ENCODE measurements at places on chromosomes 4 and X.

- no peak for DNase-seq
Measured at GRCh38 chr4:102569200-102569599, 68.0 kb downstream of the NFKB1 start.

- DNase-seq: no peak
Measured at GRCh38 chr4:15151033-15151432, 148.8 kb downstream of the CPEB2 start.

DNA sequence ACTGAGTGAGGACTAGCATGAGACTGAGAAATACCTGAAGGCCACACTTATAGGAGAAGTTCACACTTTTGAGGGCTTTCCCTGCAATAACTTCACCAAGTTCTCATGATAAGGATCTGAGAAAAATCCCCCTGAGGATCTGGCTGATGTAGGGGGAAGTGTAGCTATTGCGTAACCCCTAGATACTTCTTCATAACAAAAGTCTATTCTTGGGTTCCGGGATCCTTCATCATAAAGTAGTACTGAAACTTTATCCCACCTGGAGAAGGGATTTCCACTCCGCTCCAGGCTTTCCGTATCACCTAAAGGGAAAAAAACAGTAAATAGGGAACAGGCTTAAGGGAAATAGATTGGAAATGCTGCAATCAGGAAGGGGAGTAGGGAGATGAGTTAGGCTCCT lies 13.3 kb downstream of the USP27X start:
- DNase-seq: no peak

DNA sequence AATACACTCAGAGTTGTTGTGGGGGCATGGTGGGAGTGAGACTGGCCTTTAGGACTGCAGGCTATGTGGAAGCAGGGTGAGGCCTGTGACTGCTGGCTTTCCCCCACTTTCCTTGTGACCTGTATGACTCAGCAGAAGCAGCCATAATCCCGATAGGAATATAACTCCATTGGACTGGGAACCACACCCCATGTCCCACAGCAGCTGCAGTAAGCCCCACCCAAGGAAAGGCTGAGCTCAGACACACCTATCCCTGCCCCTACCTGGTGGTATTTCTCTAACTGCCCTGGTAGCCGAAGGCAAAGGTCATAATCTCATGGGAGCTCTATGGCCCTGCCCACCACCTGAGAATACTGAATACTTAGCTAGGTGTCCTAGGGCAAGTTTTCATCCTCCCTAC lies 169.3 kb downstream of the GC start:
- no peak for DNase-seq

GRCh38 chr4:1060621-1061020 lies 49.2 kb downstream of the FGFRL1 start:
- DNase-seq: no peak

- no peak for DNase-seq
Measured at GRCh38 chr4:21697583-21697982, 251.0 kb downstream of the KCNIP4 start.

- no peak for DNase-seq
Measured at GRCh38 chr4:73743281-73743680, 2.9 kb downstream of the CXCL8 start.

- no peak for DNase-seq
Measured at GRCh38 chr4:137181293-137181899, 350.9 kb downstream of the PCDH18 start.

DNA sequence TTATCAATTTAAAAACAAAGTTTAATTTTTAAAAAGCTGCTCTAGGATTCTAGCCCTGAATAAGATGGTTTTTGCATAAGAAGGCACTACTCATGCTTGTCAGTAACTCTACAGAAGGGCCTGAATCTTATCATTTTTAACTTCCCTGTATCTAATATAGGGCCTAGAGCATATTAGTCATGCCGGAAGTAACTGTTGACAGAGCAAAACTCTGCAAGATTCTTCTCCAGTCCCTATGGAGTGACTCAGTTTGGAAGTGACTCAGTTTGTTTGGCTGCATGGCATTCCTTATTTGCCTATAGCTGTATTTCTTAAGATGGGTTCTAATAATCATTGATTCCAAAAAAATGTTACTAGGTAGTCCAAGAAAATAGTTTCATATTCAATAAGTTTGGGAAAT lies 431.8 kb upstream of the HTR2C start:
- DNase-seq: no peak

DNA sequence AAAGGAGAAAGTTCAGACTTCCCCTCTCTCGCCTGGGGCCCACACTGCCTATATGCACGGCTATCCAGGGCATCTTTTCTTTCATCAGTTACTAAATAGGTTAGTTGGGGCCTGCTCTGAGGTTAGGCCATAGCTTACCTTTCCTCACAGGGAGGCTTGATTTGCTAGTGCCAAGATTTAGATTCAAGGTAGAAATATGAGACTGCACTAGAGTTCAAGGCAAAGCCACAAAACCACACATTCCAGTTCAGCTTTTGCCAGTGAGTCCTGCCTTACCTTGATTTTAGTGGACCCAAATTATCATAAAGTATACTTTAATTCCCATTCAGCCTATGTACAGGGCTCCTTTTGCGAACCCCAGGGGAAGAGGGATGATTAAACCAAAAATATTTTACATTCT lies 762.8 kb downstream of the PDHA2 start:
- DNase-seq: no peak

DNA sequence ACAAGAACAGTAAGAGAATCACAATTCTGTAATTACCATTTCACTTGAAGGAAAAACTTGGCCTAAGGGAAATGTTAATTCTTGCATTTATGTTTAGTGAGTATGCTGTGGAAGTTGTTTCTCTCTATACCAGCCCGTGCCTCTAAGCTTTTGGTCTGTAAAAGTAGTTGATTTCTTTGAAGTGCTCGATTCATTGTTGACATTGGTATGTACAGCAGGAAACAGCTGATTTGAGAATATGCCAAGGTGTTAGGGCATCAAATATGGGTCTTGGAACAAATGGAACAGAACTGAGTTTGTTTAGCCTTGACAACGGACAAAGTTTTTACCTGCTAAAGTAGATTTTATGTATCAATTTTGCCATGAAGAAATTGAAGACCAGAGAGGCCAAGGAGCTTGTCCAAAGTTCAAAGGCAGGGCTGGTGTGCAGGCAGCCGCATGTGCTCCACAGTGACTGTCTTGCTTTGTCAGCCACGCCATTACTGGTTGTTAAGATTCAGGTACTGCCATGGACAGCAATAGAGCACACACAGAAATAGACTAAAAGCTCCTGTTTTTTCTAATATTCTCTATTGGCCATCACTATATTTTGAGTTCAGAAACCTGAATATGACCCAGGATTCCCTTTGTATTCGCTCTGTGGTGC lies 75.5 kb upstream of the TLR3 start:
- DNase-seq: no peak

DNA sequence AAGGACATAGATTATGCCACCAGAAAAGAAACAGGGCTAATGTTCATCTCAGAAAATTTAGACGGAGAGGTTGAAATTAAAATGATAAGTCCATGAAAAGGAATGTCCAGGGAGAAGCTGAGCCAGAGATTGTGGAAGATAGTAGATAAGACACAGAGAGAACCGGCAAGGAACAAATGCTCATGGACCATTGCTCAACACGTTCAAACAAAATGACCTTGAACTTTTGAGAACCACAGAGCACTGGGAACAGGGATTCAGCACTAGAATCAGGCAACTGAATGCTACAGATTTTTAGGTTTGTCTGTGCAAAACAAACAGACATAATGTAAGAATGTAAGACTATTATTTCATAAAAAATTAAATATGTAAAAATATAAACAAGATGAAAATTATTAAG lies 206.3 kb downstream of the PDGFC start:
- no peak for DNase-seq

GRCh38 chr4:129144755-129145206 lies 48.8 kb downstream of the C4orf33 start:
- DNase-seq: no peak

DNA sequence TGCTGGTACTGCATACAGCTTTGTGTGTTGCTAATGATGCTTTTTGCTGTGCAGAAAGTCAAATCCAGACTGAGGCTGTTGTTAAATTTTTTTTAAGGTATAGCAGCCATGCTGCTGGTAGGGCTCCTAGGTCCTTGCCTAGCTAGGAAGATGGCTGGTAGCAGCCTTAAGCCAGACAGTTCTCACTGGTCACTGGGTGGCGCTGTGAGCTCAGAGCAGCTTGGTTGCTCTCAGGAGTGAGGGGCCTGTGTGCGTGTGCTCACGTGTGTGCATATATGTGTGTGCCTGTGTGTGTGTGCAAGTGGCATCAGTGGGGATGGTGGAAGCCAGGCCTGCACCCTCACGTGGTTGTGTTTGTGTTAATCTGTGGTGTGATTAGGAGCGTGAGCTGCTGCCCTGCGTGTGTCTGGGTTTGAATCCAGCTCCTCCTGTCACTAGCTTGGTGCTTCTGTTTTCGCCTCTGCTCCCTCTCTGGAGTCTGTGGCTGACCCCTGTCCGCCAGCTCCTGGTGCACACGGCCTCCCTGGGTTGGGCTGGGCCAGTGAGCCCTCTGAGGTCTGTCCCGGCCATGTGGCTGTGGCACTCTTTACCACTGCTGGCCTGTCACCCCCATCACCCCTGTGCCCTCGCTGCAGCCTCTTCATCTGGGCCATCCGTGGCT lies 46.1 kb downstream of the SORCS2 start:
- no peak for DNase-seq

- DNase-seq: no peak
Measured at GRCh38 chr4:8341691-8342090, 72.1 kb downstream of the HTRA3 start.

DNA sequence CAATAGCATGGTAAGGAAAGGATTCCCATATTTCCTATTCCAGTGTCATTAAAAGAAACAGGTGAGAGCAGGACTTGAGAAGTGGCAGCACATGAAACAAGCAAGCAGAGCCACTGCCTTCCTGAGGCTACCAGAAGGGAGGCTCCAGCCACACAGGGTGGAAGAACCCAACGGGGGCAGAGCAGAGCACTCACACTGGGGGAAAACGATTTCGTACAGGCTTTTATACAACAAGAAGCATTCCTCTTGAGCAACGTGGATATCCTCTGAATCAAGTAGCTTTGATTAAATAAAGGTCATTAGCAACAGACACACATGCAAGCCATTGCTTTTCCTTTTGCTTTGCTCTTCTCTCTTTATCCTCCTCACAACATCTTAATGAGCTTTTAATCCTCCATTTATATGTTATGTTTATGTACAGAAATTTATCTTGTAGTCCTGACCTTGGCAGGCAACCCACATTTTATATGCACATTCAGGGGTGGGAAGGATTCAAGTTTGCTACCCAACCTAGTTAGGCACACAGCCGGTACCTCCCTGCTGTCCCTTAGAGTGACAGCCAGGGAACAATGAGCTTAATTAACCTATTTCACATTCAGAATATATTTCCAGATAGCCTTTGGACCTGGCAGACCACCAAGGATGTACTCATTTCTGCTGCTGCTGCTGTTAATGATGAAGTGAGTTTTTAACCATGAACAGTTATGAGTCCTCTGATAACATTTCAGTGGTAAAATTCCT lies 202.1 kb downstream of the ARHGAP24 start:
- DNase-seq: no peak

GRCh38 chr4:11106190-11106589 lies 322.5 kb downstream of the HS3ST1 start:
- no peak for DNase-seq

DNA sequence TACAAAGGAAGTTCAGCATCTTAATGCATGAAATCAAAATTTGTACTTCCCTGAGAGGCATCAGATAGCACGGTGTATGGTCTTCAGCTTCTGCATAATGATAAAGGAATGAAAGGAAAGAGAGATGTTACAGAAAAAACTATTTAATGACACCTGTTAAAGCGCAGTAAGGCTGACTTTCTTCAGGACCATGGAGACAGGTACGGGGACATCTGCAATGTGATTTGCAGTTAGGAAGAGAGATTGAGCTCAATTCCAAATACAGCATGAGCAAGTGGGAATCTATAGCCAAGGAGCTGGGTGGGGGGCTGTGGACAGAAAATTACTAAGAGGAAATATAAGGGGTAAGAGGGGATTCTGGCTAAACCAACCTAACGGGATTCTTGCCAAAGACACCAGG lies 39.3 kb downstream of the TMEM150C start:
- no peak for DNase-seq

GRCh38 chr4:138696771-138697170 lies 318.8 kb upstream of the NOCT start:
- no peak for DNase-seq

DNA sequence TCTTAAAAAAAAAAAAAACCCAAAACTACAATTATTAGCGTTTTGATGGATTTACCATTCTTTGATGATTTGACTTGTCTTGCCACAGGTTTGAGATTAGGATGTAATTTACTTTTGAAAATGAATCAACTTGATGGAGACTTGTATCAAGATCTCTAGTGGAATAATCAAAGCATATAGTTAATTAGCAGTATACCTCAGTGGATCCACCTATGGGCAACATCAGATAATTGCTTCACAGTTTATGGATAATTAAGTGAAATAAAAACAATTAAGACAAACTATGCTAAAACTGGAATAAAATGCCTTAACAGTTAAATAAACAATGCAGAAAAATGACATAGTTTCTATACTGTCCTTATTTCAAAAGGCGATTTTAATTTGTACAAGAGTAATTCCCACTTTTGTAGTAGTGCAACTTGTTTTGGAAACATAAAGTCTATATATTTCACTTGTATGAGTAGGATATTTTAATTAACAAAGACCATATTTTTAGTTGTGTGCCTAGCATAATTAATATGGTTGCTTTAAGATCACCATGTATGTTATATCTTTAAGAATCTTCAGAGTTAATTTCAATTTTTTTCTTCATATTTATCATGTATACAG lies 4.2 kb downstream of the CPEB2 start:
- no peak for DNase-seq

DNA sequence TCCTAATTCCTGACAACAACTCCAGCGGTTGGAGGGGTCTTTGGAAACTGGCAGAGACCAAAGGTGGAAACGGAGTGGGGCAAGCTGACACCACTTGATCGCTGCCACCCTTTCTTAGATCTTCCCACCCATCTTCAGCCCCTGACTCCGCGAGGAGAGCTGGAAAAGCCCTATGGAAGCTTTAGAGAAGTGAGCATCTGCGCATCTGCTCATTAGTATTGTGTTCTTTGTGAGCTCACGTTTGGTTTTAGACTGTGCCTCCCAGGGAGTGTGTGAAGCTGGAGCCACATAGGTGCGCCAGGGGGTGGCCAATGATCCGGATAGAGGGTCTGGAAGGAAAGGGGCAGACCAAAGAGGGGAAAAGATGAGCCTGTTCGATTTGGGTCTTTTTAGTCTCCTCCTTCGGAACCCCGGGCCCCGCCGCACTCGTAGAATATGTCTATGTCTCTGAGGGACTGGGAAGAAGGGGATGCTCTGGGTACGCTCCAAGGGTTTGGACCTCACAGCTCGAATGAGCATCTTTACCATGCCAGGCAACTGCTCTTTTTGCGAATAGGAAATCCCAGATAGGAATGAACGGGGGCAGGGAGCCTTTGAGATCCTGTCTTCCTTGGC lies 578 bp upstream of the DKK2 start:
- DNase-seq: no peak

DNA sequence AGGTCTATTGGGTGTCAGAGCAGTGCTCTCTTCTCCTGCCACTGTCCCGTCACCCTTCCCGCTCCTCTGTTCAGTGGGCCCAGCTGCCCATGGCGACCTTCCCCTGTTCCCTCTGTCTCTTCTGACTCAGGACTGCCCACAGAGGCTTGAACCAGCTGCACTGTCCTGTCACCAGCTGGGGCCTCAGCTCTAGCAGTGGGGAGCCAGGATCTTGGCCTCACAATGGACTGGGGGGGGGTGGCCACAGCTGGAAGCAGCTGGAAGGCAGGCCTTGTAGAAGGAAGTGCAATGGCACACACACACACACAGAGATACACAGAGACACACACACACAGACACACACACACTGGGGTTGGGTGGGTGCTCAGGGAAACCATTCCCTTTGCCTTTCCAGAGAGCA lies 114.0 kb upstream of the PJA1 start:
- no peak for DNase-seq

Measured in smooth muscle cell of the brain vasculature (primary cell).